Stimulated activated CD8-positive, alpha-beta memory T cell treated with anti-CD3 and anti-CD28 coated beads, Interleukin-4, amount 100 ng/mL, for 4 hours (primary cell): ENCODE measurements at places on chromosomes 2 and 18.

GRCh38 chr18:31774477-31774785, 13.8 kb upstream of the SLC25A52 start:
- DNase-seq: no peak

DNA sequence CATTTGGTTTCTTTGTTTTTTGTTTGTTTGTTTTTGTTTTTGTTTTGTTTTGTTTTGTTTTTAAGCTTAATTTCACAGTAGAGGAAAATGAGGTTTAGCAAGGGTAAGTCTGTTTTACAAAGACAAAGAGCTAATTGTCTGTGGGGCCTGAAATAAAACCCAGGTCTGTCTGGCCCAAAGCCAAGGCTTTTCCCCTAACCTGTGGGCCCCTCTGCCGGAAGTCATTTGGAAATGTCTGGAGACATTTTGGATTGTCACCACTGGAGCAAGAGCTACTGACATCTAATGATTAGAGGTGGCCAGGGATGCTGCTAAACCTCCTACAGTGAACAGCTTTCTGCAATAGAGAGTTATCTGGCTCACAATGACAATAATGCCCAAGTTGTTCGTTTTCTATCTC, 167.2 kb downstream of the MAP2 start:
- no peak for DNase-seq

GRCh38 chr2:132671151-132671835, 1.3 kb upstream of the LYPD1 start:
- no peak for DNase-seq

DNA sequence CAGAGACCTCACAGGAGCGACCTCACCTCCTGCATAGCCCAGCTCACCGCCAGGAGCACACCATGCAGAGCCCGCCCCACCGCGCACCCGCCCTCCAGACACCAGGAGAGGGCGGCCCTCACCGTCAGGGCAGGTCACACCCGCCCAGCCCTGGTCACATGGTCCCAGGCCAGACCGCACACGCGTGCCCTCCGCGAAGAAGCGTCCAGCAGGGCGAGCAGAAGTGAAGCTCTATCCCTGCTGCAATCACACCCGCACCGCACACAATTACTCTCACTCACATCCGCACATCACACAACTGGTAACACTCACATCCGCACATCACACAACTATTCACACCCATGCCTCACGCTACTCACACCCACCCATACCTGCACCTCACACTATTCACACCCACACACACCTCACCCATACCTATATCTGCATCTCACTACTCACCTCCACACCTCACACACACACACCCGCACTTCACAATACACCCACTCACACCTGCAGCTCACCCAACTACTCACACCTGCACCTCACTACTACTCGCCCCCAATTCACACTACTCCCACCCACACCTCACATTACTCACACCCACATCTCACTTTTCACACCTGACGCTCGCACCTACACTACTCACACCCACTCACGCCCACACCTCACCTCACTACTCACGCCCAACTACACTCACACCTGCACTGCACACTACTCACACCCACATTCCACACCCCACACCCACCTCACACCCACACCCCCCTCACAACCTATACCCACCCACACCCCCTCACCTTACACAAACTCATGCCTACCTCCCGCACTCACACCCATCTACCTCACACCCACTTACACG, 242.0 kb downstream of the HDAC4 start:
- no peak for DNase-seq

DNA sequence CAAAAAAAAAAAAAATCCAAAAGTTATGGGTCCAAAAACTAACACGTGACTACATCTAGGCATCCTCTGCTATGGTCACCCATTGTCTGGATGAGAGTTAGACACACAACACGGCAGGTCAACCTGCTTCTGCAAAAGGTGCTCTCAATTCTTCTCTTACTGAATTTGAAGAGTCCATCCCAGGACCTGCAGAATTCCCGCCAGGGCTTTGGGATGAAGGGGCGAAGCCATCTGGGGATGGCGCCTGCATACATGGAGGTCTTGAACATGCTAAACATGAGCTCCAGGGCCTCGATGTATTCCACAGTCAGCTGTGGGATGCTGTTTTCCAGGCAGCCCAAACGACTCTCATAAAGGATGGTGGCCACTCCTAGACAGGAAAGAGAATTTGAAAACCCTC, 19.1 kb downstream of the CYP27C1 start:
- DNase-seq: no peak

DNA sequence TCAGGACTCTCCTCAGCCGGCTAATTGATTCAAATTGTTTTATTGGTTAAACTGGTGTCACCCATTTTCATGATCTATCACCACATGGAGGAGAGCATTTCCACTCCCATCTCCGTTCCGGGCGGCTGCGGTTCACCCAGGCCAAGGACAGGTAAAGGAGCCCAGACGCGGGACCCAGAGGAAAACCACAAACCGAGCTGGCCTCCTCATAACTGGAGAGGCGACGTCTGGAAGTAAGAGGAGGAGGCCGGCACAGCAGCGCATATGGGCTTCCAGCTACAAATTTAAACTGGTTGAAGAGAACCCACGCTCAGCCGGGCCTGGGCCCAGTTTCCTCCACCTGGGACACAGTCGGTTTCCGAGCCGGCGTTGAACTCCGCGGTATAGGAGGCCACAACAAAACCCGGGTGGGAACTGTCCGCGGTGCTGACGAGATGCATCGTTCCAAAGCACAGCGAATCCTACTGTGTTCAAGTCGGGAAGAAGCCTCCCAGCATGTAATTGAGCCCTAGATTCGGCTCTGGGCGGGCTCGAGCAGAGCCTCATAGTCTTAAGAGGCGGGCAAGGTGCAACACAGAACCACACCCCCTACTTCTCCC, 3.0 kb upstream of the SKOR2 start:
- no peak for DNase-seq

DNA sequence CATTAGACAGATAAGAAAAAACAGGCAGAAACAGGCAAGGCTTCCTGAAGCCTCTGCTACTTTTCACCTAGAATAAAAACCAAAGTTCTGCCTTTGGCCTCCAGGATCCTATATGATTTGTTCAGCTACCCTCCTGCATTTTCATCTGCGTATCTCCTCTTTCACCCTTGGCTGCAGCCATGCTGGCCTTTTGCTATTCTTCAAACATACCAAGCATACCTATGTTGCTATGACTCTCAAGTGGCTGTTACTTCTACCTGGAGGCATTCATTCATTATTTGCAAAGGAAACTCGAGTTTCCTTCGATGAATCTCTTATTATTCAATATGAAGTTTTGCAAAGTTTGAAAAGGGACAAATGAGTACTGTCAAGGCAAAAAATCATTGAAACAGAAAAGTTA, 106.4 kb upstream of the HNMT start:
- DNase-seq: no peak

- no peak for DNase-seq
Measured at GRCh38 chr18:47404845-47405244, 153.4 kb upstream of the SKOR2 start.

DNA sequence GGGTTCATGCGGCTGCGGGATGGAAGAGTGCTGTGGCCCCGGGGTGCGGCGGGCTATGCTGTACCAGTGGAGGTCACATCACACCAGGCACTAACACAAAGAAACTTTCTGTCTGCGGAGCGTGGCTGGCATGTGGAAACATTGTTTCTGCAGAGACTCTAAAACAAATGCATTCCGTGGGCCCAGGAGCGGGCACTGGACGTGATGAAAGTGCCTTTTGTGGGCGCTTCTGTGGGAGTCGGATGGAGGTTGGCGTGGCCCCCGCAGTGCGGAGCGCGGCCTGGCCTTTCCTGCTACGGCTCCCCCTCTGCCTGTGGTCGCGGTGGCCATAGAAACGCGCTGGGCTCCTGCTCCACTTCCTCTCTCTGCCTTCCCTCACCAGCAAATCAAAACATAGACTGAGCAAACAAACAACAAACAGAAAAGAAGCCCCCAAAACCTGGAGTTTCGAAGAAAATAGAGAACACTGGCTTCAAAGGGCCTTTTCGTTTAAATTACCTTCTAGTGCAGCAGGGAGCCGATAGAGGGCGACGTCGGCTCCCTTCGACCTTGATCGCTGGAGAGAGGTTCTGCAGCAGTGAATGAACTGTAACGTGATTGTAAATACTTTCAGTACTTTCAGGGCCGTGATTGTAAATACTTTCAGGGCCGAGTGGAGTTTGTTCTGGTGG, 51.4 kb downstream of the KIF5C start:
- no peak for DNase-seq

DNA sequence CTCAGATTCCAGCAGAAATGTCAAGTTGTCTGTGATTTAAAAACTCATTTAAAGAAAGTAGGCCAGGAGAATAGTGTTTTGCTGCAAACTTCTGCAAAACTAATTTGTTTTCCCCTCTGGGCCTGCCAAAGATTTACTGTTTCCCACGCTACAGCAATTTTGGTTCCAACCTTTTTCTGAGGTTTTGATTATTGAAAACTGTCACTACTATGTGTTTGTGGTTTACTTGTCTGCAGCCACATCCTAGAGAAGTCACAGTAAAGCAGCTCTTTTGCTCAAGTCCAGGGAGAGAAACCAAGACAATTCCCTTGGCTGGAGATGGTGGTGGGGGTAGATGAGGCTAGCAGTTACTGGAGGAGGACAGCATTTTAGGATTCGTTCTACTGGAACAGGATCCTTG, 12.8 kb downstream of the IL1R2 start:
- no peak for DNase-seq

DNA sequence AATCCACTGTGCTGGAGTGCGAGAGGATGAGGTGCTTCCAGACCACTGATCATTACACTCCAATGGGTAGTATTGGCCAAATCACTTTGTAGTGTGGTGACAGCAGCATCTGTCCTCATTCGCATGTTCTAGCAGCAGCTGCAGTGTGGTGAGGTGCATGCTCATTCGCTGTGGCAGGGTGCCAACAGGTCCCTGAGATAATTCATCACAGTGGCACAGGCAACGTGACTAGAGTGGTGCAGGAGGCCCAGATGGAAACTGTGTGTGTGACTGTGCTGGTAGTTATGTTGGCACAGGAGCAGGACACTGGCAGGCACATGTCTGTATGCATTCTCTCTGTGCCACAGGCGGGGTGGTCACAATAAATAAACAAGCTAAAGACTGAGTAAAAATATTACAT, 329.5 kb upstream of the SYT4 start:
- no peak for DNase-seq

- no peak for DNase-seq
Measured at GRCh38 chr2:27681841-27682240, 18.2 kb downstream of the SLC4A1AP start.

- DNase-seq: no peak
Measured at GRCh38 chr2:191923652-191923997, 76.7 kb upstream of the CAVIN2 start.

DNA sequence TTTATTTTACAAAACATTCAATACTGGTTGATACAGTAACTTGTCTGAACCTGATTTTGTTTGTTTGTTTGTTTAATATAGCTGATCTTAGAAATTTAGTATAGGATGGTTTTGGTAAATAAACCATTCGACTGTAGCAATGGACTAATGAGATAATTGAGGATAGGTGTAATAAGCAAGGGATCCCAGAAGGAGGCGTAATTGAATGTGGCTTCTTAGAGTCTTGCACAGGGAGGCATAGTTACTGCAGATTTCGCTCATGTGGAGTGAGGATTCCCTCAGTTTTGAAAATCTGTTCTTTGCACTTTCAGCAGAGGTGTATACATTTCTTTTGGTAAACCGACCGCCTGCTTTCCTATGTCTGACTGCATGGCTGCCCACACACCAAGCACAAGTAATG, 709.6 kb downstream of the SOCS6 start:
- no peak for DNase-seq

GRCh38 chr2:206353685-206354084, 79.2 kb downstream of the ZDBF2 start:
- DNase-seq: no peak

GRCh38 chr18:71374294-71375000, 1085.6 kb downstream of the SOCS6 start:
- no peak for DNase-seq

DNA sequence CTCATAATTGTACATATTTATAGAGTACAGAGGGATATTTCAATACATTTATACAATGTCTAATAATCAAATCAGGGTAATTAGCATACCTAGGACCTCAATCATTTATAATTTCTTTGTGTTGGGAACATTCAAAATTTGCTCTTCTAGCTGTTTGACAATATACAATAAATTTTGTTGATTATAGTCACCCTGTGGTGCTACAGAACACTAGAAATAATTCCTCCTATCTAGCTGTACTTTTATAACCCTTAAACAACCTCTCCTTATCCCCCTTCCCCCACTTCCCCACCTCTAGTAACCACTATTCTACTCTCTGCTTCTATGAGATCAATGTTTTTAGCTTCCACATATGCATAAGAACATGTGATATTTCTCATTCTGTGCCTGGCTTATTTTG, 328.4 kb upstream of the RBMS1 start:
- DNase-seq: no peak
